Activated T-cell treated with anti-CD3 and anti-CD28 coated beads for 24 hours (primary cell): ENCODE measurements at places on chromosomes 4 and X.
A peak's percentile ranks its signal among the peaks of the same experiment; 100 is the strongest.

DNA sequence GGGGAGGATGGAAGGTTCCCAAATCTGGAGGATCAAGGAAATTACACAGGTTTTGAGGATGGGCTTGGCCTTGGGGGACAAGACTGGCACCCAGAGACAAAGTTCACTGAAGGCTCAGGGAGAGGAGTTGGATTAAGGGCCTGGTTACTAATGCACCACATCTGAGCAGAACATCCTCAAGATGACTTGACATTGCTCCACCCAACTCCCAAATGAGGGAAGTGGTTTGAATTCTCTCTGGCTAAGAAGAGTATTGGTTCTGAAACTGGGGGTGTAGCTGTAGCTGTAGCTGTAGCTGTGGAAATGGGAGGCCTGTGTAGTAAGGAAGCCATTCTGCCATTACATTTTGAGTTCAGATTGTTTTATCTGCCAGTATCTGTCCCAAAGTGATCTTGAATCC lies 129.4 kb downstream of the RASL11B start:
- DNase-seq, result no peak

GRCh38 chr4:41012911-41013310 lies 201.4 kb downstream of the APBB2 start:
- DNase-seq, result no peak

DNA sequence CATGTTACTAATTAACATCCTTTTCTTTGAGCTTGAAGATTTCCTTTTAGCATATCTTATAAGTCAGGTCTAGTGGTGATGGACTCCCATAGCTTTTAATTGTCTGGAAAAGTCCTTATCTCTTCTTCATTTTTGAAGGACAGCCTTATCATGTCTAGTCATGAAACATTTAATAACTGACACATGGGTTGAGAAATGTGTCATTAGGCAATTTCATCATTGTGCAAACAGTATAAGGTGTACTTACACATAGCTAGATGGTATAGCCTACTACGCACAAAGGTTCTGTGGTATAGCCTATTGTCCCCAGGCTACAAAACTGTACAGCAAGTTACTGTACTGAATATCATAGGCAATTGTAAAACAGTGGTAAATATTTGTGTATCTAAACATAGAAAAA lies 34.5 kb upstream of the ALG13 start:
- no peak for DNase-seq

DNA sequence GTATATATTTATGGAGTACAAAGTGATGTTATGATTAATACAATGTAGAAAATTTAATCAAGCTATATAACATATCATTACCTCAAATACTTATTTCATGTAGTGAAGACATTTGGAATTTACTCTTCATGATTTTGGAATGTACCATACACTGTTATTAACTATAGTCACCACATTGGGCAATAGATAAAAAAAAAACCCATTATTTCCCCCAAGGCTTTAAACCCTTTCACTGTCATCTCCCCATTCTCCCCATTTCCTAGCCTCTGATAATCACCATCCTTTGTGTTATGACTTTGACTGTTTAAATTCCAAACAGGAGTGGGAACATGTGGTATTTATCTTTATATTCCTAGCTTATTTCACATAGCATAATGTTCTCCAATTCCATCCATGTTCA lies 2189.1 kb upstream of the AGA start:
- DNase-seq, result no peak

DNA sequence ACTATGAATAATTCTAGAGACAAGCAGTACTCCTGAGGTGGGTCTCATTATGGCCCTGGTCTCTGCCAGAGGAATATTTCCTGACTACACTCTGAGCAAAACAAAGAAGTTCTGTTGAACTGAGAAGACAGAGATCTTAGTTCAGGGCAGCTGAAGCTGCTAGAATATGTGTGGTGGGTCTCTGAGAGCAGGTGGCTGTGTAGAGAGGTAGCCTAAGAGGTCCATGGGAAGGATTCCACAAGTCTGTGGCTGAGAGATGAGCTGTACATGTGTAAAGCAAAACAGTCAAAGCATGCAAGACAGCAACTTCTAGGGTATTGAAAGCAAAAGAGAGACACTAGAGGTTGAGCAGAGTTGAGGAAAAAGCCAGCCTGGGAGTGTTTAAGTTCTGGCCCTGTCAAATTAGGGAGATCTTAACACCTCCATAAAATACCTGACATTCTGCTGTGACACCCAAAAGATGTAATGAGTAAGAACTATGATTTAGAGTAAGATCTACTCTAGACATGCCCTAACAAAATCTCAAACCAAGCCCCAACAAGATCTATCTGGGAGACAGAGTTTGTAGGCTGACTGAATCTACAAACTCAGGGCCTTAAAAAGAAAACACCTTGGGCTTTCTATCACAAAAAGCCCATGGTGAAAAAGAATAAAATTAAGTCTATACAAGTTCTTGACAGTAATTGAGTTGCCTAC lies 274.4 kb downstream of the BANK1 start:
- DNase-seq, result no peak

DNA sequence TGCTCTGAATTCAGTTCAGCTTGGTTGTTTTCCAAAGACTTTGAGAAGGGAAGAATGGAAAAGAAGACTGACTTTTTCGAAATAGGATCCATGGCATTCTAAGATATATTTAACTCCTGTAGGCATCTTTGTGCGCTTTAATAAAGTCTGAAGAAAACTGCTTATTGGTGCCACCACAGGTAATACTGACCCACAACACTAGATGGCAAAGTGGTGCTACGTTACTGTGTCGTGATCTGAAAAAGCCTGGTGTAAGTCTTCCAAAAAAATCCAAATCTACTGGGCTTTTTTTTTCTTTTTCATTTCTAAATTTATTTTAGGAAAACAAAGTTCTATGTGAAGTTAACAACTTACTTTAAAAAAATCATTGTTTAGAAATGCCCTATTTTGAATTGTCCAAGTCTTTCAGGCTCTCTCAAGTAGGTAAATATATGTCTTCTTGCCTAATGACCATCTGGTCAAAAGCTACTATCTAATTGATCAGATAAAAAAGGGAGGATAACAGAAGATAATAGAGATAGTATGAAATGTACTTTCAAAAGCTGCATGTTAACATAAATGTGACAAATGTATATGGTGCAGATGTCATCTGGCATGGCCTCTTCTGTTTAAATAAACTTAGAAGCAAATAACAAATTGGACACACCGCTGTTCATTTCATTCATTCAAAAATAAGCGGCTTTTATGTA lies 47.0 kb upstream of the MID1IP1 start:
- DNase-seq, result peak; percentile 7

GRCh38 chrX:102138064-102138463 lies 4.2 kb downstream of the TCEAL6 start:
- DNase-seq, result no peak

GRCh38 chr4:176587920-176588319 lies 204.8 kb downstream of the VEGFC start:
- no peak for DNase-seq

- DNase-seq, result no peak
Observed at GRCh38 chr4:184471881-184472613, 2.3 kb downstream of the IRF2 start.

DNA sequence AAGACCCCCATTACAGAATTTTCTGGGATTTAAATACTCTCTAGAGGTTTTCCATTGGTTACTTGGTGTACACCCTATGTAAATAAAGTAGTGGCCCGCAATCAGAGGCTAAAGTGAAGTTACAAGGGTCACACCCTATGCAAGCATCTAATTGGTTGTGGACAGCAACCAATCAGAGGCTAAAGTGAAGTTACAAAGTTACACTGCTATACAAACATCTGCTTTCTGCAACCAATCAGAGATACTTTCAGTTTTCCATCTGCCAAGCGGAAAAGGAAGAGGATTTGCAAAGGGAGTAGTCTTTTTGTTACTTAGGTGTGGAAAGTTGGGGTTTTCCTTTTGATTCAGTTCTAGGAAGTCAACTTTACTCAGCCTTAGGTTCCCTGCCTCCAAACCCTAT lies 2.0 kb upstream of the ATRX start:
- no peak for DNase-seq

DNA sequence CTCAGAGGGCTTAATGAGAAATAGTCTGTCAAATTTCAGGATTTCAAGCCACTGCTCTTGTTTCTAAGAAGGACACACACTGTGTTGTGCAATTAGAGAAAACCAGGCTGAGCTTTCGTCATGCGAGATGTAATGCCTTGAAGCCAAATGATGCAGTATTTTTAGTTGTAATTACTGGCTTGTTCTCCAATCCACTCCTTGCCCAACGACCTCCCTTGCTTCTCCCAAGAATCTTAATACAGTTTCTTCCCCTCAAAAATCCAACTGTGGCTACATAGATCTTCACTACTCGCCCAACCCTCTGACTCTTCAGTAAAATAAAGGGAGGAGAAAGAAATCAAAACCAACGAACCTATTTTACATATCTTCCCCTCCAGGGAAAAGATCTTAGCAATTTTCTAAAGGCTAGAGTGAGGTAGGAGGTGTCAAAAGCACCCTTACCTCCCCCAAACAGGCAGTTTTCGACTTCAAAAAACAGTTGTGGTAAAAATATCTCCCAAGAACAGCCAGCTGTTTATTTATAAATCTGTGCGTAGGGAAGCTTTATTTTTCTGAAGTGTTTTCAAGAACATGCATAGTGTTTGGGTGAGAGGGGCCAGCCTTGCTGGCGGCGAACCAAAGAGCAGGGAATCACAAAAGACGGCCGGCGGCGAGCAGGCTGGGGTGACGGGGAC lies 68.7 kb downstream of the MGST2 start:
- no peak for DNase-seq

DNA sequence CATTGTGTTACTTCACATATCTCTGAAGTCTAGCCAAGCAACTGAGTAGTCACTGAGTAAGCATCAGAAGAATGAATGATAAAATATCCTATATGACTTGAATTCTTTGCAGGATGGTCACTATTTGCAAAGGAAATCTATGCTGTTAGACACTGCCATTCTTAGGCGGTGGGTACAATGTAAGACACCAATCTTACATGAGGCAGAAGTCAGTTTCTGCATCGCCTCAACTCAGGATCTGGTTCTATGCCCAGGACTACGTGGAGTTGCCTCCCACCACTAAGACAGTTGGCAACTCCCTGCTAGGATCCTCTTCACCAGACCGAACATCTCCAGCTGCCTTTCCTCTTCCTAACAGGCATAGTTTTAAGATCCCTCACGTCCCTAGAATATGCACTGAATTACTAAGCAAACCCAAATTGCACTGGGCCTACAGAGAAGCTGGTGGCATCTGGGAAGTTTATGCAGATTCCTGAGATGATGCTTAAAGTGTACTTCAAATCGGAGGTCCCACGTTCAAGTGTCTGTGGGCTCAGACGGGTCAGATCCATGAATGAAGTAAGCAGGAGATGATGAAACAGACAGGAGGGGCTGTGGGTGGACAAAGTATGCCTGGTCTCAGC lies 45.6 kb downstream of the SEL1L3 start:
- no peak for DNase-seq

DNA sequence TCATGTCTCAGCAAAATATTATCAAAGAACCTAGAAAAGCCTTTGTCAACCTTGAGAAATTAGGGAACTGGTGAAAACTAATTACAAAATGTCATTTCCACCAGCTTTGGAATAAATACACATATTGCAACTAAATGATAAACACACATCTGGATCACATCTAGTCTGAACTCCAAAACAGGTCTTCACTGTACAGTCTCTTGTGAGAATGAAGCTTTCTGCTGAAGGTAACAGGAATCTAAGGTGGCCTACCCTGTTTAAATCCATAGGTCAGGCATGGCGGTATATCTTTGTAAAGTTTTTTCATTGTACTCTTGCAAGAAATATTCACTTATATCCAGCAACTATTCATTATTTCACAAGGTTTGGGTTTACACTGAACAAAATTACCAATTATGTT lies 1.7 kb downstream of the SH3D19 start:
- no peak for DNase-seq

DNA sequence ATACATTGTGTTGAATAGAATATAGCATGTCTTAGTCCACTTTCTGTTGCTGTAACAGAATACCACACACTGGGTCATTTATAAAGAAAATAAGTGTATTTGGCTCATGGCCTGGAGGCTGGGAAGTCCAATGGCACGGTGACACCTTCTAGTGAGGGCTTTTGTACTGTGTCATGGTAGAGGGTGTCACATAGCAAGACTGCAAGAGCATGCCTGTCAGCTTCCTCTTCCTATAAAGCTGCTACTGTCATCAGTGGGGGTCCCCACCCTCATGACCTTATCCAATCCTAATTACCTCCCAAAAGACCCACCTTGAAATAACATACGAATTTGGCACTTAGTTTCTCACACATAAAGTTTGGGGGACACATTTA lies 193.2 kb downstream of the PTTG2 start:
- no peak for DNase-seq

DNA sequence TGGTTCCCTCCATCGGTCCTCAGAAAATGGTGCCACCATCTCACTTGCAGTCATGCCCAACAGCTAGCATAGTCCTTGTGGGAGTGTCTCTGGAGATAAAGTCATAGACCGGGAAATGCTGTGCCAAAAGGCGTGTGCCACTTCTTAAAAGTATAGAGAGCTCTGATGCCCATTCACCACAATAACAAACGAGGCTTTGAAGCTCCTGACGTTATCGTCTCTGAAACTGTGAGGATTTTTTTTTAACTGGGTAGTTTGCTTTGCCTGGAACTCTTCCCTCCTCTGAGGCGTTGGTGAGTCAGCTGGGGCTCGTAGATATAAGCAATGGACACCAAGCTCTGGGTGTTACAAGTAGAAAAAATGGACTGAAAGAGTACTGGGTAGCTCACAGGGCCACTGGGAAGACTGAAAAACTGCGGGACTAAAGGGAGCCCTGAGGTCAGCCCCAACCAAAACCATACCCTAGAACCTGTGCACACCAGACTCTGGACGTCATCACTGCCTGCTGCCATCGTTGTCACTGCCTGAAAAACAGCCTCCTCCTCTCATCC lies 89.4 kb upstream of the TRIM2 start:
- DNase-seq, result peak; percentile 48

DNA sequence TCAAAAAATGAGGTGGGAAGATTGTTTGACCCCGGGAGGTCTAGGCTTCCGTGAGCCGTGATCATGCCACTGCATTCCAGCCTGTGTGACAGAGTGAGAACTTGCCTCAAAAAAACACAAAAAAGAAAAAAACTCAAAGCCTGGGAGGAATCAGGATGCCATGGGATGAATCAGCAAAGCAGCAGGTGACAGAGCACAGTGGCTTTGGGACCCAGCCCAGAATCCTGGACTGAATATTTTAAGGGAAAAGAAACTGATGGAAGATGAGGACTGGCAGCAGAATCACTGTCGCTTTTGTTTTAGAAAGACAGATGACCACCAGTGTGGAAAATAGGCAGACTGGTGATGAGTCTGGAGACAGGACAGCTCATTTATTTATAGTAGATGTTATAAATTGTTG lies 16.6 kb downstream of the S100G start:
- no peak for DNase-seq

DNA sequence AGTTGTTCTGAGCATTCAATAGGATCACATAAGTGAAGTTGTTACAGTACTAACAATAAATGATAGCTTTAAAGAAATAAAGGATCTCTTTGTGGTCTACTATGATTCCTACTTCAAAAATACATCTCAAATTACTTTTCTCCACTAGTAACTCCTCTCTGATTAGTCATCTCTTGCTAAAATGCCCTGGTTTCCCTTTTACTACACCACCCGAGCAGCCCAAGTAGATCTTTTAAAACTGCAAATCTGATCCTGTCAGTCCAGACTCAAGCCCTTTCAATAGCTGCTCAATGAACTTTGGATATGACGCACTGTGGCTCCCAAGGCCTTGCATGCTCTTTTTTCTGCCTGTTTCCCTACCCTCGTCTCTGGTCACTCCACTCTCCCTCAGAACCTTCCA lies 97.5 kb downstream of the MAOA start:
- no peak for DNase-seq
